ENCODE measurements at places on chromosomes 1 and 21.

DNA sequence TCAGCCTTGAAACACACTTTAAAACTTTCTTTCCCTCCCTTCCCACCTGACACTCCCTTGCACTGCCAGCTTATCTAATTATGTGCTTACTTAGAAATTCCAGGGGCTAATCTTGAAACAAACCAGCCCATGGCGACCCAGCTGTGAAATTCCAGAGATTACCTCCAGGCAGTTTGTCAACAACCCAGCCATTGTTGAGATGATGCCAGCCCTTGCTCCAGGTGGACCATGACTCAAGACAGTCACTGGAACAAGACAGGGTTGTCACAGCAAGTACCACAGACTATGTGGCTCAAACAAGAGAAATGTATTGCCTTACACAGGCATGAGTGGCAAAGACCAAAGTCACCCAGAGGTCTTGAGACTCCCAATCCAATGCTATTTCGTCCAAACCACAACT lies 7.9 kb downstream of the FYB2 start:
- DNase-seq: no peak

GRCh38 chr1:75952016-75952415 lies 19.8 kb upstream of the ASB17 start:
- DNase-seq: no peak

DNA sequence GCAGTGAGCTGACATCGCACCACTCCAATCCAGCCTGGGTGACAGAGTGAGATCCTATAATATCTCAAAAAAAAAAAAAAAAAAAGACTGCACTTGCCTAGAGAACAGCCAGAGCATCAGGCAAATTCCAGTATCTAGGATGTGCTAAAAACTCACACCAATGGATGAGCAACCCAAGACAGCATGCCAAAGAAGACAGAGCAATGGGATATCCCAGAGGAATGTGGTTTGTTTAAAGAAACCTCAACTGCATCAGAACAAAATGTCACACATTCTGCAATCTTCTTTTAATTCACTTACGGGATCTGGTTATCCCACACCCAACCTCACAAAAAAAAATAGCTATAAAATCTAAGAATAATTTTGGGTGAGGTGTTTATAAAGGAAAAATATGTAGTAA lies 7.3 kb downstream of the KCNH1 start:
- DNase-seq: no peak

GRCh38 chr1:87718241-87718950 lies 389.7 kb downstream of the LMO4 start:
- no peak for DNase-seq

DNA sequence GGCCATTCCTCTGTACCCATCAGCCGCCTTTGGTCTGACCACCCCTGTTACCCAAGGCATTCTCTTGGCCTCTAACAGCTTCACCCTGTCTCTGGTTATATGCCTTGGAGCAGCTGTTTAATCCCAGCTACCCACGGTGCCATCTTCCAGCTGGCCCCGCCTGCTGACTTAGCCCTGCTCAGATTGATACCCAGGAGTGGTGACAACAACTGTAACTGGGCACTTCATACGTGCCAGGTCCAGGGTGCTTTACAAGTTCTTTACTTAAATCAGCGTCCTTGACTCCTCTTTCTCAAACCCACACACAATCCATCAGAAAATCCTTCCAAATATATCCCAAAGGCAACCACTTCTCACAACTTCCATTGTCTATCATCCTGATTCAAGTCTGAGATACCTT lies 37.2 kb upstream of the HMGB4 start:
- no peak for DNase-seq

- DNase-seq: no peak
Observed at GRCh38 chr1:113074237-113074636, 1.2 kb downstream of the LRIG2 start.

DNA sequence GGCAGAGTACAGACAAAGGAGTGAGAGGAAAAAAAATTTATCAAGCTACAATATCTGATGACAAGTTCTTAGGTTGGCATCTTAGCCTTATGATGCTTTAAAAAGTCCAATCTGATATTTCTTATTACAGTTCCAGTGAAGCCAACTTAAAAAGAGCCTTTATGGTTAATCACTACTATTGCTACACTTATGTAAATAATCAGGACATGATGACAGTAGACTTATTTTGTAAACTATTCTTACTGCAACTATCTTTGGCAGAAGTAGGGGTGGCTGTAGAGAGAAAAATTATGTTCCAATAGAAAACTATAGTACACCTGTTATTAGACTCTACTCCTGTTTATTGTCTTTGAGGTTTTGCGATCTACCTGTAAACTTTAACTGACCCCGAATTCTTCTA lies 25.8 kb upstream of the NUF2 start:
- DNase-seq: no peak

DNA sequence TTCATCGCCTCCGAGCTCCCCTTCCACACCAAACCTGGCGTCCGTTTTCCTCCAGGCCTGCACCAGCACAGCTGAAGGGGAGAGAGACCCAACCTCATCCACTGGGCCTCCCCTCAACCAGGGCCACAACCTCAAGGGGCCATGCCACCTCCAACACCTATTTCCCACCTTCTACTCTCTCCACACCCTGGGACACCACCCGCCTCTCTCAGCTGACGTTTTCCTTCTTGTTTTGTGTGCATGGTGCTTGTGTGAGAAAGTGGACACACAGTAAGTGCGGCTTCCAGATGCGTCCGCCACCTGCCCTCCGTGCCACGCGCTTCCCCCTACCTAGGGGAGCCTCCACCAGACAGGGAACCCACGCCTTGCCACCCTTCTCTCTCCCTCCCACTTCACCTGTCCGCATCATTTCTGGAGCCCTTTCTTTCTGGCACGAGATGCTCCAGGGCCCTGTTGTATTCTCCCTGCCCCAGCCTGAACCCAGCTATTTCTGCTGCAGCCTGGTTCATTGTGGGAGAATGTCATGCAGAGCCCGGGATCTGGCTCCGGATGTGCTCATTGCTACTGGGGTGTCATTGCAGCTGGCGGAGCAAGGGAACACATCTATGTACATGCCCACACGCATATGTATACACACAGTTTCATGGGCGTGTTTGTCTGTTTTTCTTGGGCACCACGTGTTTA lies 1.3 kb upstream of the GNB1 start:
- DNase-seq: no peak

DNA sequence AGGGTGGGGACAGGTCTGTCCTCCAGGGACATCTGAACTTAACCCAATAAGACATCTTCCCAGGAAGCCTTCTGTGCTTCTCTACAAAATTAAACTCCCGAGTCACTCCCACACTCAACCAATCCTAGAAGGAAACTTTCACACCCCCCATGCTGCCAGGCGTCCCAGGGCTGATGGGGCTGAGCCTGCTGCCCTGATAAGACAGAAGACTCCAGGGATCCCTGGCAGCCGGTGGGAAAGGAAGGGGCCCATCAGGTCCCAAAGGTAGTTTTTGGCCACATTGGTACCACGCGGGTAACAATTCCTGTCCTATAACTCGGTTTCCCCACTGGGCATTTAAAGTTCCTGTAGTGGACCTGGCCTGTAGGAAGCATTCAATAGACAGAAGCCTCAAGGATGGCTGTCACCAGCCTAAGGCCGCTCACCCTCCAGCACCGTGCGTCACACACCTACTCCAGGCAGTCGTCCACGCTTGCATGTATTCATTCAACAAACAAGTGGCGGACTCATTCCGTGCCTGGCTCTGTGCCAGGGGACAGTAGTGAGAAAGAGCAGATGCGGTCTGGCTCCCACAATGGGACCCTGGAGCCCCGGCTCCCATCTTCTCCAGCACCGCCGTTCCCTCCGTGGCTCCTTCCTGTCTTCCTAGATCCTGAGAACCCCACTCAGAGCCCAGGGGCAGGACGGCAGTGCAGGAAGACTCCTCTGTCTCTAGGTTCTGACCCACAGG lies 465.2 kb downstream of the NPHP4 start:
- no peak for DNase-seq

DNA sequence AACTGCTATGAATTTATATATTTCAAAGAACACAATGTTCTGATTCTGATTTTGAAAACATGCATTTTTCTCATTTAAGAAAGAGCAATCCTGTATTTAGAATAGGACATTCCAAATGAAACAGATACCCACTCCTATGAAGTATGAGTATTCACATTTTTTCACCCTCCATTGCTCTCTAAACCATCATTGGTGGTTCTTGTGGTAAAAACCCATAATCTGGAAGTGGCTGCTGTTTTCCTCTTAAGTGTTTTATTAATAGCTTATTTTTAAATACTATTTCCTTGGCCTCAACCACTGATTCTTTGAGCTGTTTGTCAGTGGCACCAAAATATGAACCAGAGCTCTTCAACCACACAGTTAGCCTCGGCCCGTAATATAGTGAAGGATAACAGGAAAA lies 60.0 kb upstream of the ADAM30 start:
- no peak for DNase-seq

DNA sequence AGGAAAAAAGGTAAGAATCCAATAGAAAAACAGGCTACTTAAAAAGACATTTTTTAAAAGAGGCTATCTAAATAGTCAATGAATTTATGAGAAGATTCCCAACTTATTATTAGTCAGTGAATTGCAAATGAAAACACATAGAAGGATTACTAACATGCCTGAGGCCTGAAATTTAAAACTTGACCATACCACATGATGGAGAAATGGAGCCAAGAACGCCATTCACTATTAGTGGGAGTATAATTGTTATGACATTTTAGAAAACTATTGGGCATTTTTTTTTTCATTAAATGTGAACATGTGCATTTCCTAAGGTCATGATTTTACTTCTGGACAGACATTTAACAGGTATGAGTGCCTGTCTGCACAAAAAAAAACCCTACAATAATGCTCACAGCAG lies 24.8 kb upstream of the OR2B11 start:
- DNase-seq: no peak

- no peak for DNase-seq
Observed at GRCh38 chr1:153774780-153775457, at the start of gene SLC27A3. Gene SLC27A3, plus strand, starts transcription at chr1:153775407. Its CDS starts 91 bp downstream, at chr1:153775498.

- no peak for DNase-seq
Observed at GRCh38 chr1:45913731-45914501, 110.5 kb downstream of the MAST2 start.

GRCh38 chr1:8910331-8910730 lies 31.8 kb upstream of the ENO1 start:
- no peak for DNase-seq

DNA sequence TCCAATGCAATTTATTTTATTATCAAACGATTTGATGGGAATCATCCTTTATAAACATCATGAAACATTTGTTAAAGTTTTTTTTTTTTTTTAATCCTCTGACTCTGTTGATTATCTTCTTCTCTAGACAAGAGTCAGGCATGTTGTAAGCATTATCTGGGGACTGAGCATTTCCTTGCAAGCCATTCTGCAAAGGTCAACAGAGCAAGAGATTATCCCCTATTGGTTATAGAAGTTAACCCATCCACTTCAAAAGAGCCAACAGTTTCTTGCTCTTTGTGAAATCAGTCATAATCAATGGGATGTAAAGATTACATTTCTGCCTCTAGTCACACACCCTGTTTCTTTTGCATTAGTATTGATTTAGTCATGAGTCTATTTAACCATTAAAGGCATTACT lies 368.8 kb upstream of the ADGRL4 start:
- DNase-seq: no peak

DNA sequence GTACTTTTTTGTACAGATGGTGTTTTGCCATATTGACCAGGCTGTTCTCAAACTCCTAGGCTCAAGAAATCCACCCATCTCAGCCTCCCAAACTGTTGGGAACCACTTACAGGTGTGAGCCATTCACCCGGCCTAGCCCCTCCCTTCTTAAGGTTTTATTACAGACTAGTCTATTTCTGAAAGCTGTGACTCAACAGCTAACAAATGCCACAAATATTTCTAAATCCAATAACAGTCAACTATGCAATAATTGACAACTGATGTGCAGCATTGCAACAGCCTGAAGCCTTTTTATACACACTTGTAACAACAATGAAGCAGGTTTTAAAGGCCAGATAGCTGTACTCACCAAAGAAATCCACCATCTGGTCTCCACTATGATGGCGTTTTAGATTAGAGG lies 51.4 kb downstream of the GRIK1 start:
- no peak for DNase-seq

DNA sequence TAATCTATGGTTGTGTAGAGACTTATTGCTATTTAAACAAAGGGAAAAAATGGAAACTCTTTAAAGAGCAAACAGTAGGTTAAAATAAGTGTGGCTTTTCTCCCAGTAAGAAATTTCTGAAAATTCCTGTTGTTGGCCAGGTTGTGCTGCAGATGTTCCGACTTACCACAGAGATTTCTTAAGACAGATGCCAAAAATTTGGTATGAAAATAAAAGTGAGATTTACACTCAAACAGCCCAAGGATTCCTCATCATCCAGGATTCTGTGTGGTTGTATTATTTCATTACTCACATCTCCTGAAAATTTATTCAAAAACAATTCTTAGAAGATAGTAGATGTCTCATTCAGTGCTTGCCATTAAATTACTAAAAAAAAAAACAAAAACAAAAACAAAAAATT lies 296.7 kb upstream of the PTBP2 start:
- DNase-seq: no peak

DNA sequence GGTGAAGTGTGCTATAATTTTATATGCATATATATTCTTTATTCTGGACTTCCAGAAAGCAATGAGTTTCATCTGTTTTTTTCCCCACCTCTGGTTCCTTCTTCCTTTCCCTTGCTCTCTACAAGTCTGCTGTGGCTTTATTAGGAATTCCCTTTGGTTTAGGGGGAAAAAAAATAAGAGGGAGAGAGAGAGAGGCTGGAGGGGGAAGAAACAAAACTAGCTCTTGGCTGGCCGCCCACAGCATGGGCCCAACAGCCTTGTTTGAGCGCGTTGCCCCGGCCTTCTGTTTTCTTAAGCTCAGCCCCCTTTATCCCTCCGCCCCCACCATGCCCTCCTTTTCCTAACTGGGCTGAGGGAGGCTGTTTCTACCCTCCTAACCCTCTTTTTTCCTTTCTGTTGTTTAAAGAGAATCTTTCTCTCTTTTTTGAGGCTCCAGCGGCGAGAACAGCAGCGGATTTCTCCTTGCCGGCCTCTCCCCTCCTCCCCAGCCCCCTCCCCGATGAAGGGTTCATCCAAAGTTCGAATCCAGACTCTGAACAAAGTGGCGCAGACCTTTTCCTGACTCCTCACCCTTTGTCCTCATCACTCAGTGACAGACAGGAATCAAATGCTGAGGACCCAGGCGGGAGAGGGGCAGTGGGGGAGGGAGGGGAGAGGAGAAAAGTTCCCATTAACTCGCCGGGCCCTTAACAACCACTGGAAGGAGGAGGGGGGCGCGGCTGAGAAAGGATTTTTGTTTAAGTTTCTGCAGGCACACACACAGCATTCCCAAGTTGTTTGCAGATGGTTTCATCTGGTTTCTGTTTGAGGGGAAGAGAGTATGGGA lies 29.7 kb downstream of the PBX1 start:
- peak; percentile 31 for DNase-seq

DNA sequence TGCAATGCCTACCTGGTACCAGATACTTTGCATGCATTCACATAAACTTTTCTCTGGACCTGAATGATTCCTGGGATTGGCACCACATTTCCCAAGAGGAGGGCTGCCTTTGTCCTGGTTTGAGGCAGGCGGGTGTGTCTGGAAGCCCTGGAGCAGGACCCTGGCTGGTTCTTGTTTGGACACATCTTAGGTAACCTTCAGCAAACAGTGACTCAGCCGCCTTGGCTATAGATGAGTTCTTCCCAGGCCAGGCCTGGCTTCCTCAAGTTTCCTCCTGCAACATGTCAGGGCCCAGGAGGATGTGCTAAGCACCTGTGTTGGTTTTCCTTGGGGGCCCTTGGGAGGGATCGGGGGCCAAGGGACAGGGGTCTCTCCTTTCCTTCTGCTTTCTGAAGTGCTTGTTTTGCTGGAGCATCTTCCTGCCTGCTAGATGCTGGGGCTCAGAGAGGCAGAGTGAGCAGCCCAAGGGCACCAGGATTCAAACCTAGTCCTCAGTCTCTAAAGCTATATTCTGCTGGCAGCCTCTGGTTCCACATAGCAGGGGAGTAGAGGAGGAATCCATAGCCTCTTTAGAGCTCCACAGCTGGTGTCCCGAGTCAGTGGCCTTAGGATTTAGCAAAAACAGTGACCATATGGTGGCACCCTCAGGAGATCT lies 38.2 kb downstream of the PAX7 start:
- DNase-seq: no peak
